ENCODE measurements at places on chromosomes 3 and 15.

DNA sequence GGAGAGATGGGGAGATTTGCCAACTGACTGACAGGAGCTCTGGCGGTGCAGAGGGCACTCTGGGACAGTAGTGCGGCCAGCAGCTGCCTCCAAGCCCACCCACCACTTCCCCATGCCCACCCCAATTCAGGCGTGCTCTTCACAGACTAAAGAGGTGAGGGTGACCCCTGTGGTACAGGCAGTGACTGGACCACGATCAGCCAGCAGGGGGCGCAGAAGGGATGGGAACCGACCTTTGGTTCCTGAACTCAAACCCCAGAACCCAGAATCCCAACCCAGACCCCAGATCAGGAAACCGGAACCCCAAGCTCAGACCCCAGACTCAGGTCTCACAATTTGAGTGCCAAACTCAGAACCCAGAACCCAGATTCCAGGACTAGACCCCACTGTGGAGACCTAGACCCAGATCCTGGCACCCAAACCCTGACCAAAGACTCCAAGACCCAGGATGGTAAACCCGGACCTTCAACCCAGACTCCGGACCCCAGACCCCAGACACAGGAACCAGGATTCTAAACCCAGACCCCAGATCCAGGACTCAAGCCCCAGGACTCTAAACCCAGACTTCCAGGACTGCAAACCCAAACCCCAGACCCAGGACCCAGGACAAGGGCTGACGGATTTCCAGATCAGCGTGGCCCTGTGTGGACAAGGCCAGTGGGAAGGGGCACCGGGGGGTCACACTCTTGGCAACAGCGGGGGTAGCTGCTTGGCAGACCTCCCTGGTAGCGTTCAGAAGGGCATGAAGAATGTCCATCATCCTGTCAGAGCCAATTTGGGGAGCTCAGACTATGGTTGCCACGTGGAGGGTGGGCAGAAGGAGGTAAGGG lies 3.7 kb upstream of the MYL3 start:
- DNase-seq, result peak; percentile 75

DNA sequence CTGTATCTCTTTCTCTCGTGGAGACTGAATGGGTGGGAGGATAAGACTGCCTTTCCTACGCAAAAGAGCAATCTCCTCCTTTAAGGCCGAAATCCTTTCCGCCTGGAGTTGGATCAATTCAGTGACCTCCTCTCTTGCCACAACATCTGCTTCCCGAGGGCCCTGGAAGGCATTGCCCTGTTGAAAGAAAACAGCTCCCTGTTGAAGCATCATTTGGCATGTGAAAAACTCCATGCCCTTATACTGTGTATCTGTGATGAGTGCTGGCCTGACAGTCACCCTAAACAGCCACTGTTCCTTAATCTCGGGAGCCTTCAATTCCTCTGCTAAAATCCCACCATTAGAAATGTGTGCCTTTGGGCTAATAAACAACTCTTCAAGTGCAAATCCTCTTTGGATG lies 80.2 kb downstream of the BOC start:
- no peak for DNase-seq

GRCh38 chr15:39976291-39977274 lies 42.7 kb downstream of the EIF2AK4 start:
- DNase-seq, result no peak

DNA sequence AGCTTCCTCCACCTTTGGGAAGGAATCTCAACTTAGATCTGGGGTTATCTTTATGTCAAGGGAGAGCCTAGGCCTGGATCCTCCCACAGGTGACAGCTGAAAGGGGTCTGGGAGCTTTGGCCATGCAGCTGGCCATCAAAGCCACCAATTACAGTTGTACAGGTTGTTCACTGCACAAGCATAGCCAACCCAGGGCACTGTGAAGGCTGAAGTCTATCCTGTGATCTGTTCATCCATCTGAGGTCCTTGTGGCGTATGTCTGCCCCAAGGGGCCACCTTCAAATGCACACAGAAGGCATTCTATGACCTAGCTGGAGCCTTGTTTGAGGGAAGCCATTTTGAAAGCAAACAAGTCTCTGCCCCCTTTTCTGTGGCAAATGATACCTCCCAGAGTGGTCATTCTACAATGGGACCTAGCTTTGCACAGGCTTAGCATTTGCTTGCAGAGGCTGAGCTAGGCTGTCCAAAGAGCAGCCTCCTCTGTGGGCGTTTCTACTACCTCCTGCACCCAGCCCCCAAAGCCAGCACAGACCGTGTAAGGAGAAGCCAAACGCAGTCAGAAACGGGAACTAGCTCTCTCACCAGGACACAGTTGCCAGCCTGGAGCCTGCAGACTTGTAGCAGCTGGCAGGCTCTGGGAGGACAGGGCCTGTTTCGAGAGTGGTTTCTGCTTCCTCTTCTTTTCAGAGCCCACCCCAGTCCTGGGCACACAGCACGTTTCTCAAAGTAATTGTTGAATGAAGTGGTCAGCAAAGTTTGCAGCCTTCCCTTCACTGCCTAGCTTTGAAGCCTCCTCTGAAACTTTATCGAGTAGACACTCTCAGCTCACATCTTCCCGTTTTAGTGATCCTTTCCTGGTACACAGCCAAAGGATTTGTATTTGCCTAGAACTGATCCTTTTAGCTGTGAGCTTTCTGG lies 157.3 kb upstream of the SMAD3 start:
- DNase-seq, result peak; percentile 11

DNA sequence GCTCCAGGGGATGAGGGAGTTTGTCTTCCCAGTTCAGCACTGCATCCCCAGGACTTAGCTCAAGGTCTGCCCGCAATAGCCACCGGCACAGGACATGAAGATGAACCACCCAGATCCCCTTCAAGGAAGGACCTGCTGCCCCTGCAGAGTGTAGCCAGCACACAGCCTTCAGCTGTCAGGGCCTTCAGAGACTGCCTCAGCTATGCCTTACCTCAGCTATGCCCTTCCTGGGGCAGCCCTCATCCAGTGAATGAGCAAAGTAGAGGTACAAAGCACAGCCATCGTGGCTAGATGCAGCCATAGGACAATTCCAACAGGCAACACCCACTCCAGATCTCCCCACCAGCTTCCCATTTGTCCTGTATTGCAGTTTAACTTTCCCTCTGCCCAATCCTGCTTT lies 291.2 kb upstream of the STT3B start:
- DNase-seq, result no peak

- no peak for DNase-seq
These were observed 258.4 kb downstream of the CHL1 start for GRCh38 chr3:454986-455385.

DNA sequence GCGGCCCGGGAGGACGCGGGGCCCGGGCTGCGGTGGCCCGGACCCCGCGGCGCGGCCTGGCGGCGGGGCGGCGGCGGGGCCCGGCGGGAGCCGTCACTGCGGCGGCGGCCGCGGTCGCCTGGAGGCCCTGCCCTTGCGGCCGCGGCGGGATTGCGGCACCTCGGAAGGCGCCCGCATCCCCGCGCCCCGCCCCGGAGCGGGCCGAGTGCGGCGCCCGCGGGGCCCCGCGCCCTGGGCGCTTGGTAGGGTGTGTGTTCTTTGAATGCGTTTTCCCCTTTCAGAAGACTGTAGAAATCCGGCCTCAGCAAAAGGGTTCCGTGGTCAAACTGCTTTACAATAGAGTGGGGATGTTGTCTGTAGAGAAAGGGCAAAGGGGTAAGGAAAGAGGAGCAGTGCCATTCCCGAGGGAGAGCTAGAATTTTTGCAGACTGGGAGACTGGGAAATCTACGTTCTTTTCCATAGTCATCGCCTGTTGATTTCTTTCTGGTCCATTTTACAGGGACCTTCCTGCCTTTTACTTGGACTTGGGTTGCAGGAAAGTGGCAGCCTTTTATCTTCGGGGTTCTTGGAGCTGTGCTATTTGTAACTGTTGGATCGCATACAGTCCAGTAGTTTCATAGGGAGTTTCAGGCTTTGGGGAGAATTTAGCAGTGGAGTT lies 630 bp downstream of the SNRK start:
- peak; percentile 38 for DNase-seq

- no peak for DNase-seq
These were observed 34.4 kb upstream of the TLE3 start for GRCh38 chr15:70132139-70132538.

GRCh38 chr15:38048001-38048455 lies 113.6 kb downstream of the TMCO5A start:
- DNase-seq, result no peak

GRCh38 chr15:68383161-68384074 lies 48.5 kb downstream of the ITGA11 start:
- DNase-seq, result peak; percentile 64

DNA sequence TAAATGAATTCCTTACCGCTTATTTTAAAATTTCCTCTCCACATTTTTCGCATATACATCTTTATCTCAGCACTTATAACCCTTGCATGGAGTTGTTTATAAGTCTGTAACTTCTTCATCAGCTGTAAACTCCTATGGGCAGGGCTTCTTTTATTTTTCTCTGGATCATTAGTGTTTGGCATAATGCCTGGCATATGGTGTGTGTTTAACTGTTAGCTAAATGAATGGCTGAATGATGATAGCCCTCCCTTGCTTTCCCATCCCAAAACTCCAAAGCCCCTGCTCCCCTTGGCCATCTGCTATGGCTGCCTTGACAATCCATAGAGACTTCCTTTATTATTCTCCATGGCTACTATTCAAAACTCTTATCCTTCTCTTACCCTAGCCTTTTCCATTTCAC lies 48.1 kb upstream of the SEMA6D start:
- DNase-seq, result no peak

GRCh38 chr15:26806574-26806973 lies 33.7 kb upstream of the GABRB3 start:
- no peak for DNase-seq

DNA sequence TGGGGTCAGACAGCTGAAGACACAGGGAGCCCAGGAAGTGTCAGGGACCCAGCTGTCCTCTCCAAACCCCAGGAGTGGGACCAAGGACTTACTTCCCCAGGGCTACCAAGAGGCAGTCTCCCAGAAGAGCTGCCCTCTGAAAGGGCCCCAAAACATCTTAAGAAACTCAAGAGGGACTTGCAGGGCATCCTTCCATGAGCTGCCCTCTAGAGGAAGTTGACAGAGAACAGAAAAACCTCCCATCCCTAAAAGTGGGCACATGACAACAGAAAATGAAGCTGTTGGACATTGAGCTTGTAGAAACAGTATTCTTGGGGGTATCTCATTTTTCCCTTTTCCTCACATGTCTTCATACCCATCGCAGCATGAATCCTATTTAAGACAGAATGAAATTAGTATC lies 58.9 kb downstream of the MECOM start:
- no peak for DNase-seq

- DNase-seq, result no peak
These were observed 331.1 kb downstream of the TBC1D5 start for GRCh38 chr3:17411157-17411877.

DNA sequence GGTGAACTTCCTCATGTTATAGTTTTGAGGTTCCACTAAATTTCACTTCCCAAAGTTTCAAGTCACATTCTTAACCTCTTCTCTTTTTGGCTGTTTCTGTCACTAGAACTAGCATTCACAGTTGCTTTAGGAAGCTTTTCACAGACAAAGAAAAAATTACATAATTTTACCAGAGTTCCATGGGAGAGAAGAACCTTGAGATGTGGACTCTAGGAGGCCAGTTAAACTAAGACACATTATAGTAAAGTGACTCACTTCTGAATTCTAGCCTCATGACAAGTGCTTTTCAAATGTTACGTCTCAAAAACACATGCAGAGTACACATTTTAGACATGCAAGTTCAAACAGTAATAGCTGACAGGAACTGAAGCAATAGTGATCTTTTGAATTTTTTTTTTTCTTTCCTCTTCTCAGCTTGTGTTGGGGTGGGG lies 39.9 kb upstream of the LRTM1 start:
- DNase-seq, result no peak

DNA sequence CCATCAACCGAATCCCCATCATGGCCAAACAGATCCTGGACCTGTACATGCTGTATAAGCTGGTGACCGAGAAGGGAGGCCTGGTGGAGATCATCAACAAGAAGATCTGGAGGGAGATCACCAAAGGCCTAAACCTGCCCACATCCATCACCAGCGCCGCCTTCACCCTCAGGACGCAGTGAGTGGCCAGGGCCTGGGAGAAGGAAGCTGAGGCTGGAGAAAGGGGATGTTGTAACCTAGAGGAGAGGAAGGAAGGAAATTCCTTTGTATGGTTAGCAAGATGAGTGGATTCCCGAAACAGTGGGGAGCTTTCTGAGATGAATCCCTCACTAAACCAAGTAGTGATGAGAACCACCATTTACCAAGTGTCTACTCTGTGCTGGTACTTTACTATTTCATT lies 25.8 kb upstream of the CLK3 start:
- DNase-seq, result no peak

- peak; percentile 72 for DNase-seq
These were observed 208.6 kb downstream of the NFKBIZ start for GRCh38 chr3:102057781-102058421.

GRCh38 chr15:89115547-89115946 lies 27.3 kb downstream of the ABHD2 start:
- no peak for DNase-seq

DNA sequence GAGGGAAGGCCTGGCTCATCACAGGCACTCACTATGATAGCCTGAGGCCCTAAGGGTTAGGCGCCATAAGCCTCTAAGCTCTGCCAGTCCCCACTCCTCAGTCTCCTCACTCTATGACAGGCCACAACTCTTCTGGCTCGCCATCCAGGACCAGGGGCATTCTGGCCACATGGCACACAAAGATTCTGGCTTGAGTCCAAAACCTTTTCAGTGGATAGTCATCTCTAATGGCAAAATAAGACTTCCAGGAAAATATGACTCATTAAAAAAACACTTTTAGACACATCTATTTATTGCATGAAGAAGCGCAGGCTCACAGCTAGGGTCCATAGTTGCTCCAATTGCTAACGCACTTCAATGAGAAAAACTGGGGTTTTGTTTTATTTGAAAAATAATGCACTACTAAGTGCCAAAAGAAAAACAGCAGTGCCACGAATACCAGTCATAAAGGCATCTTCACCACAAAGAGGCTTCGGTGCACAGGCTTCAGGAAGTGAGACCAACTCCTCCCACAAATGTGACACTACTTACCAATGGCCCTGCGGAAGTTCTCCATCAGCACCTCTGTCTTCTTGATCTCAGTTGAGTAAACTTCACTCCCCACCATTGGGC lies 11.1 kb downstream of the RUVBL1 start:
- DNase-seq, result peak; percentile 76

DNA sequence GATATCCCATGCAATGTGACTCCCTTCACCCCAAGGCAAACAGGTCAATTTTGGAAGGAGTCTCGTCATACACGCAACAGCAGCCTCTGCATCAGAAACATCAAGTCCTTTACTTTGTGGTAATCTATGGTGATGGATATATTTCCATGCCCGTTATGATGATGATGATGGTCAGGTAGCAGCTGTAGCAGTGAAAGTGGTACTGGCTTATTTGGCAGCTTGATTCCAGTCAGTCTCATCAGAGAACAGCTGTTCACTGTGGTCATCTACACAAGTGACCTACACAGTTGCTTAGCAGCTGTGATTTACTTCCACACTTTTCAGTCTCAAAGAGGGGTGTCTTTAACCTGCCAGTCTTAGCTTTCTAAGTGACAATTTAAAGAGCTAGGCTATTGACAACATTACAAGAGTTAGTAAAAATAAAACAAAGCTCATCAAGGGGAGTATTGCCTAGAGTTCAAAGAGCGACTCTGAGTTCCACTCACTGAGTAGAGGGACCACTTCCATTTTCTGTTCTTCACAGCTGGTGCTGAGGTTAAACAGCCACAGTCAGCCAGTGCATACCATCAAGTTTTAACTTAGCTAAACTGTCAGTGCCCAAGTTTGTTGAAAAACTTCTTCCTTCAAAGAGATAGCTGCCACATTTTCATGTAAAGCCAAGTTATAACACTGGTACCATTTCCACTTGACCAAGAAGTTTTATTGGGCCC lies 587.4 kb upstream of the KCNMB2 start:
- no peak for DNase-seq
